Activated T-cell treated with anti-CD3 and anti-CD28 coated beads, Interleukin-2, amount 50 U/mL, for 24 hours (primary cell): ENCODE measurements at places on chromosomes 13 and 19.
A peak's percentile ranks its signal among the peaks of the same experiment; 100 is the strongest.

GRCh38 chr19:41708481-41708880 is at the start of gene CEACAM5:
TSS of gene CEACAM5 (plus strand) at chr19:41708626. CDS start at chr19:41708732, 106 bp downstream.
- DNase-seq: peak; percentile 17

- no peak for DNase-seq
These were observed 713.6 kb upstream of the MIR17HG start for GRCh38 chr13:90633849-90634248.

DNA sequence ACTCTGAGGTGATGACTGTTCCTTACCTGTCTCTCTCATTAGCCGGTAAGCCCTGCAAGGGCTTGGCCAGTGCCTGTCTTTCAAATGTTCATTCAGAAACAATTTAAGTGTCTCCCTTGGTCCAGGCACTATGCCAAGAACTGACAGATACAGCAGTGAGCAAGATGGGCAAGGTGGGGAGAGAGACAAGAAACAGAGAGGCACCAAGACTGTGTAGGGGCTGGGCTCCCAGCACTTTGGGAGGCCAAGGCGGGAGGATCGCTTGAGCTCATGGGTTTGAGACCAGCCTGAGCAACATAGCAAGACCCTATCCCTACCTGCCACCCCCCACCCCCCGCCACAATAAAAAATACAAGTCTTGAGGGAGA is 1.3 kb upstream of the CCNE1 start:
- DNase-seq: no peak

- no peak for DNase-seq
These were observed 497 bp downstream of the CEBPA start for GRCh38 chr19:33301900-33302174.

DNA sequence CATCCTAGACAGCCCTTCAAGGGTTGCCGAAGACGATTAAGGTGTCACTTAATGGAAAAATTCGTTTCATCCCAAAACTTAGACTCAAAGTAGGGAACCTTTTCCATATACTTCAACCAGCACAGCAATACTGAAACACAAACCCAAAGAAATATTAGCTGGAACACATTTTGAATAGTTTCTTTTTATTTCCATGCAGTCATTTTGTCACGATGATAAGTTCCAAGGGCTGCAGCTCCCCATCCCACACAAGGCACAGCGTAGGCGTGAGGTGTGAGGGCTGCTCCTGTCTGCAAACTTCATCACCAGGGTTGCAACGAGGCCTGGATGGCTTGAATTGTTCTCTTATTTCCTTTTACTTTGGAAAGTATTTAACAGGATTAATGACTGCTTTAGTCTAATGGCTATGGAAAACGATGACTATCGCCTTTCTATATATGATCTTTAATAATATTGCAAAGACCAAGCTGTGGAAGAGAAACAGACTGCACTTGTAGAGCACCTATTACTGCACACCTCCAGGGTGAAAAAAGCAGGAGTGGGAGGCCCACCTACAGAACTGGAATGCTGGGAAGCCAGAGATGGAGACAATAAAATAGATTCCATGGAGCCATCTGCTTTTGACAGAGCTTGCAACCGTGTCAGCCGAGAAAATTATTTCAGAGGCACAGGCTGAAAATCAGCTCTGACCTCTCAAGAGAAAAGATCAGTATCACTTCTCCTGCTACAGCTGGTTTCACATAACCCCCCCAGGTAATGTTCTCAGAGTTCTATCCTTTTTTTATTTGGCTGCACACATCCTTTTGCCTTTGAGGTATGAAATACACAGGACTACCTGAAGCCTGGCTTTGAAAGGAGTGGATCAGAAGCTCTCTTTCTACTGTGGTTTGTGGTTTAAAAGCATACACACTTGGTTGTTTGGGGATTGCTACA is 274.5 kb upstream of the NBEA start:
- no peak for DNase-seq

DNA sequence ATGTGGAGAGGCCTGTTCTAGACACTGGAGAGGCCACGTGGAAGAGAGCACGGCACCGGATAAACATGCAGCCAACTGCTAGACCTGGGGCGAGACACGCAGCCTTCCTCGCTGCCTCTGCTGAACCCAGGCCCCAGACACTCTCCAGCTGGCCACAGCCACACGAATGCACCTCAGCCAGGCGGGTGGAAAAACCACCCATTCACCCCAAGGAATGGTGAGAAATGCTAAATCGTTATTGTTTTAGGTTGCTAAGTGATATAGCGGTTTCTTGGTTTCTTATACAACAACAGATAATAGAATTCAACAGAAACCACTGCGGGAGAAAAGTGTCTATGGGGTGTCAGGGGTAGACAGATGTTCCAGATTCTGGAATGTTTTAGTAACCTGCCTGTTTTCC is 52.5 kb downstream of the STK24 start:
- DNase-seq: no peak

DNA sequence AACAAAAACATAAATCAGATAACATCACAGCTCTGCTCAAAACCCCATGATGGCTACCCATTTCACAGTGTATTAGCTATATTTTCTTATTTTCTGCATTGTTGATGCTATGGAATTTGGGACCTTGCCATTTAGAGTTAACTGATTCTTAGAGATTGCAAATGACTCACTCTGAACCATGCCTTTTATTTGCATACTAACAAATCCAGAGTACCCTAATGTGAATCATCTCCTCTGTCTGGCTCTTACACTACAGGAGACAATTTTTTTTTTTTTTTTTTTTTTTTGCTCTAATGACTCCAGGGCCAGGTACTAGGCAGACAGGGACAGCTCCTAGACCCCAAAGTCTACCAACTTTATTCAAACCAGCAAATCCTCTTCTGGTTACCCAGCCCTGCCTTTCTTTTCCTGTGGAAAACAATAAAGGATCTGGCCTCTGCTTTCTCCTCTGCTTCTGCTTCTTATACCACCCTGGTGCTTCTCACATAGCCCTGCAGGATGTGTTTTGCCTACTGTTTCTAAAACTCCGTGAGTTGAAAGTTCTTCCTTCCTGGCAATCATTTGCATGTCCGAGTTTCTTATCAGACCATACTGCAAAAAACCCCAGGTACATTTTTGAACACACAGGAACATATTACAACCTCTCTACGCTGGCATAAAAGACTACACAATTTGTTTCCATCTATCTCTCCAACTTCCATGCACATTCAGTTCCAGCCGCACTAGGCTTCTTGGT is 10.6 kb upstream of the ZNF460 start:
- no peak for DNase-seq

DNA sequence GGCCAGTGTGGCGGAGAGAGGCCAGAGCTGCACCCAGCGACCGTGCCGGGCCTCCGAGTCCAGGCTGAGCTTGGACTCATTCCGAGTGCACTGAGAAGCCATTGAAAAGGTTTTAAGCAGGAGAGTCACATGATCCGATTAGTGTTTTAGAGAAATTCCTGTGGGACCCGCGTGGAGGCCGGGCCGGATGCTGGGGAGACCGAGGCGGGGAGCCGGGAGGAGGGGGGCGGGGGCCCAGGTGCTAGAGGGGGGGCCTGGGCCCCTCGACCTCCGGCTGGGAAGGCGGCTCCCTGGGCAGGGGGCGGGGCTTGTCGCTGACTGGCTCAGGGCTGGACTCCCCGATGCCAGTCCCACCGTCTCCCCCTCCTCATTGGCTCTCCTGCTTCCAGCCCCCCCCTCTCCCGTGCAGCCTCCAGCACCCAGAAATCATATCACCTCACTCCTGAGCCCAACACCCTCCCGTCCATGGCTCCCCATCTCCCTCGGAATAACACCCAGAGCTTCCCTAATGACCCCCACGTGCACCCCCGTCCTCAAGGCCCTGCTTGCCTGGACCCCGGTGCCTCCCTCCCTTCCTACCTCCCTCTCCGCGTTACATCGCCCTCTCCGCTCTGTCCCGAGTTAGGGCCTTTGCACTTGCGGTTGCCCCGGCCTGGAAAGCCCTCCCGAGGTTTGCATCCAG is 5.2 kb upstream of the ZNF579 start:
- DNase-seq: peak; percentile 78

DNA sequence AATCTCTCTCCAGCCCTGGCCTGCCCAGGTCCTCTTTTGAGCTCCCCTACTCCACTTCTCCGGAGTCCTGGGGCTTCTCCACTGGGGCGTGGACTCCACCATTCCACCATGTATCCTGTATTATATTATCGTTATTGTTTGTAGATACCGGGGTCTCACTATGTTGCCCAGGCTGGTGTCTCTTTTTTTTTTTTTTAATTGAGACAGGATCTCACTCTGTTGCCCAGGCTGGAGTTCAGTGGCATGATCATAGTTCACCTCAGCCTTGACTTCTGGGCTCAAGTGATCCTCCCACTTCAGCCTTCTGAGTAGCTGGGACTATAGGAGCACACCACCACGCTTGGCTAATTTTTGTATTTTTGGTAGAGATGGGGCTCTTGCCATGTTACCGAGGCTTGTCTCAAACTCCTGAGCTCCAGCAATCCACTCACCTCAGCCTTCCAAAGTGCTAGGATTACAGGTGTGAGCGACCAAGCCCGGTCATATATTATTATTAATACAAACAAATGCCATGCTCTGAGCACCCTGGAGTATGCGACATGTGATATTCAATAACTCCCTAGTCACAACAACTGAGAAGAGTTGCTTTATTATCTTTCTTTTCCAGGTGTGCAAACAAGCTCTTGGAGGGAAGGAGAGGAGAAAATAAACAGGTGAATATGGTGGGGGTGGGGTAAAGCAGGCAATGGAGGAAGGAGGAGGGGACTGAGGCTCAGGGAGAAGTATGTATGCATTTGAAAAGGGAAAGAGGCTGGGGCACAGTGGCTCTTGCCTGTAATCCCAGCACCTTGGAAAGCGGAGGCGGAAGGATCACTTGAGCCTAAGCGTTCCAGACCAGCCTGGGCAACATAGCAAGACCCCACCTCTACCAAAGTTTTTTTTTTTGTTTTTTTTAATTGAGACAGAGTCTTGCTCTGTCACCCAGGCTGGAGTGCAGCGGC is 2.8 kb upstream of the CERS4 start:
- no peak for DNase-seq

- DNase-seq: no peak
These were observed 994 bp downstream of the CCDC194 start for GRCh38 chr19:17393002-17393401.

- no peak for DNase-seq
These were observed 233.5 kb upstream of the SERP2 start for GRCh38 chr13:44140146-44140545.

GRCh38 chr19:12757544-12758274 is 6.1 kb downstream of the BEST2 start:
- peak; percentile 83 for DNase-seq

DNA sequence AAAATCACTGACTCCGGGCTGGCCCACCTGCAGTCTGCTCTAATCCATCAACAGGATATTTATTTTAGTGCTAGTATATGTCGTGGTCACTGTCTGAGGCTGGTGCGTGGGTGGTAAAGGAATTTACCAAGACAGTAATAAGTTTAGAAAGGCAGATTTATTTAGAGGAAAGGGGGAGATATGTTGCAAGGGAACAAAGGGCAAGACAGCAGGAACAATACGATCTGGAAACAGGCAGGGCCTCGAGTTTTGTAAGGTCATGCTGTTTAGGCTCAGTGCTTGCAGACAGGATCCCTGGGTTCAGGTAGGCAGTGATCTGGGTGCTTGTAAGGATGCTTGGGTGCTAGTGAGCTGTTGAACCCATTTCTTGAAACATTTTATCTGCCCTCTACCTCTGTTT is 748.2 kb upstream of the SLITRK5 start:
- no peak for DNase-seq

- no peak for DNase-seq
These were observed 41.3 kb downstream of the RNASEH2B start for GRCh38 chr13:50950849-50951248.

DNA sequence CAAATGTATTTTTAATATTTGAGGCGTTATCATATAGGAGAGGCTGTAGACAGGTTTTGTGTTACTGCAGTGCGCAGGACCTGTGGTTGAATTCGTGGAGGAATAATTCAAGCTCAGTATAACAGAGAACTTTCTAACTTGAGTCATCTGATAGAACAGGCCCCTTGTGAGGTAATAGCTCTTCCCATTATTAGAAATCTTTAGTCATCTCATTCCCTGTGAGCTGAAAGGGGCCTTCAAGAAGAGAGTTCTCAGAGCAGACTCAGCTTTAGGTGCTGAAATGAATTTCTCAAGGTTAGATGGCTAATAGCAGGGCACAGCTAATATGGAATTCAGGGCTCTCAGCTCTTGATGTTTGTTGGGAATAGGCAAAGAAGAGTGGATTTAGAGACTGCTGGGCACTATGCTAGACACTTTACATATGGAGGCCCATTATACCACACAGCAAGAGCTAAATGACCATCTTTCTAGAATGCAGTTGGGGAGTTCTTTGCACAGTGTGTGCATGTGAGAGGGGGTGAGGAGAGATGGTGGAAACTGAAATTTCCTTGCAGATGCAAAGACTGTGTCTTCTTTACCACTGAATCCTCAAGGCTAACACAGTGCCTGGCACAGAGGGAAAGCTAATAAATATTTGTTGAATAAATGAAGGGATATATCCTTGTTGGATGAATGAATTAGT is 89.5 kb downstream of the DGKH start:
- no peak for DNase-seq

DNA sequence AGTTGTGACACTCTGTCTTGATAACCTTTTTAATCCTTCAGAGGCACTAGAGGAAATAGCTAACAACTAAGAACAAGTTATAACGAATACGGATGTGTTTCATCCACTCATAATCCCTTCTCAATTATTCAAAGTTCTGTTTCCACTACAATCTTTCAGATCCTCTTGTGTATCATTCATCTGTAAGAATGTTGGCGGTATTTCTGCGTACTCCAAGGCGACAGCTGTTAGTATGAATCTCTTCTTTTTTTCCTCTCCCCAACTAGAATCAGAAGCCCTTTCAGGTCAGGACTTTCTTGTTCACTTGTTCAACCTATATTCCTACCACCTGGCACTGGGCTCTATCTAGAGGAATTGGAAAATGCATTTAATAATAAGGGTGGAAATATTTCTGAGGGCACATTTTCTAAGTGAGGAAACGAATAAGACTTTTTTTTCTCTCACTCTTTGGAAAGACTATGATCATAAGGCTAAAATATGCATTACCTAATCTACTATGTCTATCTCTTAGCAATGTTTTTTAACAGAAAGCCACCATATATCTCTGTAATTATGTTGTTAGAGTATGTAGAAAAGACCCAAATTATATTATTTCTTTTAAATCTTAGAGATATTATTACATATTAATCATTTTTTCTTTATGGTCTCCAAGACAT is 492.9 kb downstream of the PCDH20 start:
- DNase-seq: no peak

GRCh38 chr13:98068521-98068920 is 74.4 kb upstream of the FARP1 start:
- DNase-seq: no peak

GRCh38 chr13:93522501-93522900 is 295.9 kb downstream of the GPC6 start:
- DNase-seq: no peak

- DNase-seq: peak; percentile 82
These were observed 421 bp downstream of the DGKH start for GRCh38 chr13:42048684-42049453.

- DNase-seq: no peak
These were observed 18.1 kb downstream of the DHRS12 start for GRCh38 chr13:51785712-51786424.
